ENCODE measurements at places on chromosomes 6 and 20. TPM values are rescaled to one million over a fixed set of nuclear protein-coding genes. Genes with fewer than 3 reads are reported as not detected.

GRCh38 chr6:170175644-170176135 is 115.2 kb downstream of the DLL1 start:
- DNase-seq = no peak

Gene ISM1
- 0.58 TPM for total RNA-seq

Gene DDAH2
- total RNA-seq = 19.6 TPM

Gene PLN
- total RNA-seq = not detected

Gene C20orf144
- 0.23 TPM for total RNA-seq
